ENCODE measurements at places on chromosomes 4 and X.

DNA sequence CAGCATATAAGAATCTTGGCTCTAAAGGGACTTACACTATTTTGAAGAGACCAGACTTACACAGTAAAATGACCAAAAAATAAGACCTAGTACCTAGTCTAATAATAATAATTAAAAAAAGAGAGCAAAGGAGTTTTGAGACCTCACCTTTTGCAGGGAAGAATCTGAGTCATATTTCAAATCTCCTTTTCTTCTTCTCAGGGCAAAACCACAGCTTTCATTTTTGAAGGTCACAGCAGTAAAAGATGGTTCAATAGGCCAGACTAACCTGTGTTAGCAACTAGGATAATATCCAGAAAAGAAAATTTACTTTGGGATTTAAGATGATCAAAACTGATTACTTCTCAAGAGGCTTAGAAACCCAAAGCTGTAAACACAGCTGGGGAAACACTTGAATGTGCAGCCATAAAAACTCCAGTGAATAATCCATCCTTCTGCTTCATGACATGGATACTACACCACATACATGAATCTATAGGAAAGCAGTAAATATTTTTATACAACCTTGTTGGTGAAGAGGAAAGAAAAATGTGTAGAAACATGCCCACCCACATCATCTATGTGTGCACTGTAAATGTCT is 25.9 kb upstream of the LNX1 start:
- DNase-seq, result no peak

DNA sequence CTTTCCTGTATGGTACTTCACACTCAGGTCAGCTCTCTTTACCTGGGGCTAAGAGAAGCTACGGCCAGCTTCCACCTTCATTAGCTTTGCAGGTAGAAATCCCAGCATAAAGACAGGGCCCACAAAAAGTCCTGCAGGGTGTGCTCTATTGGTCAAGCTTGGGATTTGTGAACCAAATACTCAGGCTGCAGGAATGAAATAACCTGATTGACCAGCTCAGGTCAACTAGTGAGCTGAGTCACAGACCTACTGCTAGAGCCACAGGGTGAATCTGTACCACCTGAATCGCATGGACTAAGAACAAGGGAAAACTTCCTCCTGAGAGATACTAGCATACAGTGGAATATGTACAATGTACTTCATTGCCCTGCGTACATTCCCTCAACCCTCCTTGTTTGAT is 172.2 kb downstream of the HHIP start:
- DNase-seq, result no peak

DNA sequence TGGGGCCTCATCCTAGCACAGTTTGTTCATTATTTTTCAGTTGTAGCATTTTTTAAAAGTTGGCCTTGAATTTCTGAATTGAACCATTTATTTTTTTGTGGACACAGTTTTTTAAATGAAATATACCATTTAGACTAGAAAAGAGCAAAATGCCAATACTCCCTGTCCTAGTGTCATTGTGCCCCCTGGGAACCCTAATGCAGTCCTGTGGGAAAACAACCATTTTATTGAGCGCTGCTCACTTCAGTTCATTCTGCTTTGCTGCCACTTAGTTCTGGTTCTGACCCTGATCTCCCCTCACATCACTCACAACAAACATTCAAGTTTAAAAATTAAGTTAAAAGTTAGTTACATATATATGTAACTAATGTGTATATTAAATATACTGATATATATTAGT is 5.4 kb downstream of the NFKB1 start:
- DNase-seq, result no peak

DNA sequence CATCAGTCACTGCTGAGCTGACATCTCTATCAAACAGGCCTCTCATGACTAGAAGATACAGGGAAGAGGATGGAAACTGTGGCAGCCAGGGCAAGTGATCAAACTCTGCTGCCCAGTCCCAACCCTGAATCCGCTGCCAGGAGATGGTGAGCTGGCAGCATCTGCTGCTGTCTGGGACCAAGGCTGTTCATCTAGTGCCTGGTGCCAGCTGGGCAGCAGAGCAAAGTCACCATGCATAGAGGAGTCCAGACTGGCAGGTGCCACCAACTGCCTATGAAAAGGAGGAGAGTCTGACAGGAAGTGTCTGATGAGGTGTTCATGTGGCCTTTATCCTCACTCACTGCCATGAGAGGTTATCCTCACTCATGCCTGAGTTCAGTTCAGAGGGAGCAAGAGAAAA is 518.9 kb downstream of the MID1IP1 start:
- no peak for DNase-seq

DNA sequence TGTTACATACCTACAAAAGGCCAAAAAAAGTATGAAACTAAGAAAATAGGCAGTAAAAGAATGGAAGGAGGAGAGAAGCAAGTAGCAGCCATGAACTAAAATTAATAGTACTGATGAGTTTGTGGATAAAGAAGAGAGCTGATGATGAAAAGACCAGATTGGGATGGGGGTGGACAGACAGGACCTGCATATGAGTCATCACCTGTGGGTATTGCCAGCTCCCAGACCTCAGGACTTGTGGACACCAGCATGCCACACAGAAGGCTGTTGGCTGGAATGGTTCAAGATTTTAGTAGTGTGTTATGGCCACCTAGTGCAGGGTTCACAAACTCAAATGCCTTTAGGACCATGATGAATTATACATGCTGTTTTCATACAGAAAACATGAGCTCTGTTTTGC is 58.9 kb downstream of the ARX start:
- no peak for DNase-seq

GRCh38 chrX:52923781-52924241 is 26.7 kb downstream of the FAM156B start:
- DNase-seq, result no peak

DNA sequence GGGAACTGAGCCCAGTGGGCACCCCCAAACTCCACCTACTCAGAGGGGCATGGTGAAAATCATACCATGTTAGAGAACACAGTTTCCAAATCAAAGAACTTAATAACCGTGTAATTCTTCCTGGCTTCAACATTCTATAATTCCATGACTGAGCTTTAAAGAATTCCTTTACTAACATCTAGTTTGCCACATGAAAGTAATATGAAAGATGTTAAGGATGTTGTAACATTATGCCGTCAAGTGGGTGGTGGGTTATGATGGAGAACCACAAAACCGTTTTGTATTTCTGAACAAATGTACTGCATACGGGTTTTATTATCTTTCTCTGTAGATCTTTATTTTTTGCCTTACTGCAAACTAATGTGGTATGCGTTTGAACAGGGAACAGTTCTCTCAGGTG is 549.0 kb upstream of the MAGEB2 start:
- no peak for DNase-seq

DNA sequence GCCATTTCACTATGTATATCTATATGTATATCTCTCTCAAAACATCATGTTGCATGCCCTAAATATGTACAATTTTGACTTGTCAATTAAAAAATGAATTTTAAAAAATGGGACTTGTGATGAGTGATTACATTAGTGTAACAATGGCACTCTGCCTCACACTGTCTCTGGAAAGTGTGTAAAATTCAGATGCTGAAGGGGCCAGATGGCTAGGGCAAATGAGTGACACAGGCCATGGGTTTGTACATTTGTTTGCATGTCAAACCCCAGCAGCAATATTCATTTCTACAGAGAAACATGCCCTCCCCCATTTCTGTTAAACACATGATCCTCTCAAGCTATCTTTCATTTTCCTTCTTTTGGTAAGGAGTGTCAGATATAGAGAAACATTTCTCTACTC is 8.1 kb downstream of the SCARB2 start:
- DNase-seq, result no peak

DNA sequence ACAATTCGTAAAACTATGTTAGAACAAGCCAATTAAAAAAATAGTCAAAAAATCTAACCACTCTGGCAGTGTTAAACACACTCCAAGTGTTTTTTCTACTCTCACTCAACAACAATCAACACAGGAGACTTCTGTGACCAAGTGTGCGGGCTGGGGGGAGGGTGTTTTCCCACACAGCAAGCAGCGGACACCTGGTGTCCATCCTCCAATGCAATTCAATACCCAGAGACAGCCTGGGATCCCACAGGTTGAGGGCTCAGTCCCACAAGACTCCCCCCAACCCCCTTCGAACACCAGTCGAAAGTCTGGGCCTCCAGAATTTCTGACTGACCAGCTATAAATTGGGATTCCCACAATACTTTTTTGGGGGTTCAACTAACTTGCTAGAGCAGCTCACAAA is 8.3 kb upstream of the PIM2 start:
- DNase-seq, result no peak

DNA sequence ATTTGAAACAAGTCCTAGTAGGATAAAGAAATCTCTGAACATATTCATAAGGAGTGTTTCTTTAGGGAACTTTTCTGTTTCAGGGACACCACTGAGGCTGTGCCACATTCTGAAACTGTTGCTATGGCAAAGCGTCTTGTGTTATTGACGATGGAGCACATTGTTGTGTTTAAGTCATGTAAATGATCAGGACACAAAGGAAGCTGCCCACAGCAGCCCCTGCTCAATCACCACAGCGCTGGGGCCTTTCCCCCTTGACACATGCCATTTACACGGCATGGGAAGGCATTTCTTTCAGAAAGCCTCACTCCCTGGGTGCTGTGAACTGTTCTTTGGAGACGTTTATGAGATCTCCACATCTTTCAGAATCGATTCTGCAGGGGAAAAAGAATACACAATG is 39.8 kb upstream of the MID1 start:
- no peak for DNase-seq

GRCh38 chr4:105520819-105521790 is 31.3 kb upstream of the ARHGEF38 start:
- DNase-seq, result peak; percentile 45

DNA sequence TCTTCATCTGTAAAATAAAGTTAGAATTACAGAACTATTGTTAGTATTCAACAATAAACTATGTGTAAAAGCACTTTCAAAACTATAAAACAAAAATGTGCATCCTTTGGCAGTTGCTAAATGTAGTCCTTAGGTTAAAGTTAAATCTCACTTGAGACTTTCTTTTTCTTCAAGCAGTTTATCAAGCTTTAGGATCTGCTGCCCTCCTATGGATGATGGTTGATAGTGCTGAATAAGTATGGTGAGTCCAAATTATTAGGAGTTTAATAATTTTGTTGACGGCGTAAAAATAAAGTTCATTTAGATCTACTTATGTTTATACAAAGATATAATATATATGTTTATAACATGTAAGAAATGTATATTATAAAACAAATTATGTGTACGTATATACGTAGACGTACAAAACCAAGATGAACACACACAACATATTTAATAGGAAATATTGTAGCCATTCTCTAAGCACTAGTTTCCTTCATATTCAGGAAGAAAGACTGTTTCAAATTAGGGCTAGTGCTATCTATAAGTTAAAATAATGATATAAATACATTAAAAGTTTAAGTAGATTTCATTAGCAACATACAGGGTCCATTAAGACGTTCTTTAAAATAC is 22.3 kb downstream of the UGT2A2 start:
- DNase-seq, result peak; percentile 21

DNA sequence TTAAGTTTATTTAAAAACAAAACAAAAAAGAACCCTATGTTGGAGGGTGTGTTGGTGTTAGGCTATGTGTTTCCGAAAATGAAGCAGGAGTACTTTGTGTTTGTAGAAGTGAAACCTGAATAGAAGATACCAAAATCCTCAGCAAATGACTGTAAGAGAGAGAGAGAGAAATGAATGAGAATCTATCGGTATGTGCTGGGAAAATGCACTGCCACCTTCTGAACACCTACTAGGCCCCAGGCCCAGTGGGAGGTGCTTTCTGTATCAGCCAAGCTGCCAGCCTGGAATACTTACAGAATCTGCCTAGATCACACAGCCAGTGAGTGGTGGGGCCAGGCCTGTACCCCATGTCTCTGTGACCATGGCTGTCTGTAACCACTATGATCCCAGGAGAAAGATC is 14.9 kb upstream of the PIM2 start:
- no peak for DNase-seq

GRCh38 chr4:13427599-13428325 is 56.4 kb downstream of the RAB28 start:
- DNase-seq, result no peak

- DNase-seq, result peak; percentile 98
Measured at GRCh38 chr4:120066517-120067340, at the start of gene MAD2L1. MAD2L1 (minus strand) TSS chr4:120066848; CDS start chr4:120066734, 114 bp downstream.

- no peak for DNase-seq
Measured at GRCh38 chr4:185872747-185873380, 60.9 kb upstream of the SORBS2 start.

- DNase-seq, result no peak
Measured at GRCh38 chr4:126180642-126181041, 865.9 kb downstream of the FAT4 start.

GRCh38 chr4:53346920-53347852 is 18.7 kb downstream of the SCFD2 start:
- DNase-seq, result no peak

GRCh38 chrX:23879380-23880090 is 28.2 kb downstream of the APOO start:
- DNase-seq, result no peak

- DNase-seq, result no peak
Measured at GRCh38 chr4:75054078-75054477, 121.2 kb downstream of the PARM1 start.

Measured in putamen (tissue), 1 donor.